Renal cortical epithelial cell (primary cell): ENCODE measurements at places on chromosomes 13 and 19. TPM values are rescaled to one million over a fixed set of nuclear protein-coding genes. Genes with fewer than 3 reads are reported as not detected.

FLT3LG gene
- 1.3 and 1.7 TPM in 2 replicates for total RNA-seq

ZNF492 gene
- total RNA-seq = 0.50 and 1.0 TPM in 2 replicates

DNA sequence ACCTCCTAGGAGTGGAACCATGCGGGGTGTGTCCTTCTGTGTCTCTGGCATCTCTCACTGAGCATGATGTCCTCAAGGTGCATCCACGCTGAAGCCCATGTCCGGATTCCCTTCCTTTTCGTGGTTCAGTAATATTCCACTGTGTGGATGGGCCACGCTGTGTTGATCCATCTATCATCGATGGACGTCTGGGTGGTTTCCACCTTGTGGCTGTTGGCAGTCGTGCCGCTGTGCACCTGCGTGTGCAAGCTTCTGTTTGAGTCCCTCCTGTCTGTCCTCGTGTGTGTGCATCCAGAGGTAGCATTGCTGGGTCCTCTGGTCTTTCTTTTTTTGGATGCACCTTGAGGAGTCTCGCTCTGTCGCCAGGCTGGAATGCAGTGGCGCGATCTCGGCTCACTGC, 11.2 kb upstream of the GNA15 start:
- DNase-seq = no peak

GRCh38 chr13:20461860-20462532, 63.7 kb downstream of the CRYL1 start:
- DNase-seq = peak; percentile 75

GRCh38 chr19:1816530-1817298, 4.6 kb upstream of the ATP8B3 start:
- DNase-seq = no peak

DNA sequence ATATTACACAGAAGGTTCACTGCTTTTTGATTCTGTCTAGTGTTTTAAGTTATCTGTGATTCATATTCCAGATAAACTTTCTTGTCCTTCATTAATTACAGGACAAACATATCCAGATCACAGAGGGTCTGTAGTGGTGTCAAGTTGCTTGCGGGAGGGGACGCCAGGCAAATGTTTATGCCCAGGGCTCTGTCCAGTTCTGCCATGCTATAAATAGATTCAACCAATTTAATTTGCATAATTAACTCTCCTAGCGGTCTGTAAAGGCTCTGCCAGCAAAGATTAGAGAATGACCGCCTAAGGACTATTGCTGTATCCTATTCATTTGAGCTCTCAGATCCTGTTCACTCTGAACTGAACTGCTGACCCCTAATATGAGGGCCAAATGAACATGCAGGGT, 59.7 kb upstream of the TRPC4 start:
- DNase-seq = no peak

GRCh38 chr13:44380404-44381165, 7.0 kb downstream of the SERP2 start:
- no peak for DNase-seq

DNA sequence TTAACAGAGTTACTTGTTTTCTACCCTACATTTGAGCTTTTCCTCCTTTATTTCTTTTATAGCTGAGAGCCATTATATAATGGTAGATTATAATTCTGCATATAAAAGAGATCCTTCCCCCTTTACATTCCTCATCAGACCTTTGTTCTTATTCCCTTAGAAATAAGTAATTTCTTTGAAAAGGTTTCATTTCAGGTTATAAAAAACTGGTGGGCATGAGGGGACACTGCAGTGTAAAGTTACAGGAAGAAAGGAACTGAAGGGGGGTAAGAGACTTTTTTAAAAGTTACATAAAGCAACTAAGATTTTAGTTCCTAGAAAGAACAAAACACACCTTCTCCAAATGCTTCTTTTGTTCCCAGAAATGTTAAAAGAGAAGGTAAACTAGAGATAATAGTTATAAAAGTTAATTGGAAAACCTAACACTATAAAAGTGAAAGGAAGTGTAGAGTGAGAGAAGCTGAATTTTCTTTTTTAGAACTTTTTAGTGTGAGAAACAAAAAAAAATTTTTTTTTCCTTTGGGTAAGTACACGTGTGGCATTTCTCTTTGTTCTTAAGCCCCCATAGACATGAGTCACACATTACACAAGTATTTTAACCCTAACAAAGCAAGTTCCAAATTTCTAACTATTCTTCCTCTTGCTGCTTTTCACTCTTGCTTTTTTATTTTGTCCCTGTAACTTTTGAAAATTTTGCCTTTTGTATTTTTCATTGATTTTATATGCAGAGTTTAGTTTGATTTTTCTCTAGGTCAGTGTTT, 106.4 kb upstream of the MLNR start:
- peak; percentile 84 for DNase-seq

GRCh38 chr13:61415058-61415721, 459 bp downstream of the PCDH20 start:
- DNase-seq = peak; percentile 87

DNA sequence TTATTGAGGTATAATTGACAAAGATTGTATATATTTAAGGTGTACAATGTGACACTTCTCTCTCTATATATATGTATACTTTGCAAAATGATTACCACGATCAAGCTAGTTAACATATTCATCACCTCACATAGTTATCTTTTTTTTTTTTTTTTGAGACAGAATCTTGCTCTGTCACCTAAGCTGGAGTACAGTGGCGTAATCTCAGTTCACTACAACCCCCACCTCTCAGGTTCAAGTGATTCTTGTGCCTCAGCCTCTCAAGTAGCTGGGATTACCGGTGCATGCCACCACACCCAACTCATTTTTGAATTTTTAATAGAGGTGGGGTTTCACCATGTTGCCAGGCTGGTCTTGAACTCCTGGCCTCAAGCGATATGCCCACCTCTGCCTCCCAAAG, 3.7 kb downstream of the ZSCAN4 start:
- DNase-seq = no peak

DNA sequence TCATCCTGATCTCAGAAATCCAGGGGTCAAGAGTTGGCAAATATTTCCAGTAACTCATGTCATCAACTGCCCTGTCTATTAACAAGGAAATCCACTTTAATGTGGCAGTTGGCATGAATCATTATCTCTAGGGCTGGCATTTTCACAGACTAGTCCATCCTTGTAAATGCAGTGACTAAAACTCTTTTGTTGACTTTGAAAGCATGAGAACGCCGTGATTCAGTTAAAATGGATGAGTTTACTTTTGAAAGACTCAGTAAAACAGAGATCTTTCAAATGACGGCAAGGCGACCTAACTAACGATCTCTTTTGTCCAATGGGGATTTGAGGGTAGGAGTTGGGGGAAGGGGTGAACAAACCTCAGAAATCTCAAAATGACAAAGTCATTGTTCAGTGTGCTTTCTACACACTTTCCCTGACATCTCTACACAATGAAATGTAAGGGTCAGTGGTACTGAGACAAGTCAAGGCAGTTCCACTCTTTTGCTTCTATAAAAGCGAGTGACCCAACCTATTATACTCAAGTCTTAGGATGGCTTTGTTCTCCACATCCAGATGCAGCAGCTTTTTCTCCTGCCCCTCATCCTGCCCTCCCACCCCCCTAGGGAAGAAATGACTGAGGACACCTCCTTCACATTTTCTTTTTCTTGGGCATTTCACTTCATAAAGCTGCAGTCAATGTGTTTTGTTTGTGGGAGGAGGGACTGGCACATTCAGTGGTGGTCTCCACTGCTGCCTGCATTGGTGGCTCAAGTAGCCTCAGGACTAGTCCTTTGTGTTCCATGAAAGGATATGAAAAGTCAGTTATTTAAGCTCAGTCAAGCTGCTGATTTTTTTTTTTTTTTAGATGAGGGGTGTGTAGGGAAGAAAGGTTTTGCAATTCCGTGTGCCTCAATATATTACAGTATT, 200.5 kb downstream of the ABCC4 start:
- DNase-seq = peak; percentile 80

DNA sequence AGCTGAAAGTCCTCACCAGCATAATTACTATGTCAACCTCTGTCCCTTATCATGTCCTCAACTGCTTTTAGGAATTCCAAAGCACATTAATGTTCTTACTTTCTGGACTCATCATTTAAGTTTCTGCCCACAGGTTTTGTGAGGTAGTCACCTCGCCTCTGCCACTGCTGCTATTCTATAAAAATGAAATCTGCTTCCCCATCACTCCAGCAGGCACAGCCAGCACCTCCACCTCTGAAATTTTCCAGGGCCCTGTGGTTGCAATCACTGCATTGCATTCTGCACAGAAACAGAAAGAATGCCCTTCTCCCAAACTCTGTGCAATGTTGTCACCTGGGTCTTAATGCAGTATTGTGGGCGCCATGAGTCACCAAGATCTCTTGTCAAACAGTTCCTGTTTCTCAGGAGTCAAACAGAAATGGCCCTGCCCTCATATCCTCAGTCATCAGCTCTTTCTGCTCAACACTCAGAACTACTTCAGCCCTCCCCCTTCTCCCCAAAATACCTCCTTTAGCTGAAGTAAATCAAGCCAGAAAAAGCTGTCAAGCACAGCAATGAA, 529.2 kb upstream of the NBEA start:
- peak; percentile 51 for DNase-seq

GRCh38 chr13:26549713-26550112, 7.8 kb upstream of the WASF3 start:
- DNase-seq = no peak
